ENCODE measurements at places on chromosomes 1 and 21.

DNA sequence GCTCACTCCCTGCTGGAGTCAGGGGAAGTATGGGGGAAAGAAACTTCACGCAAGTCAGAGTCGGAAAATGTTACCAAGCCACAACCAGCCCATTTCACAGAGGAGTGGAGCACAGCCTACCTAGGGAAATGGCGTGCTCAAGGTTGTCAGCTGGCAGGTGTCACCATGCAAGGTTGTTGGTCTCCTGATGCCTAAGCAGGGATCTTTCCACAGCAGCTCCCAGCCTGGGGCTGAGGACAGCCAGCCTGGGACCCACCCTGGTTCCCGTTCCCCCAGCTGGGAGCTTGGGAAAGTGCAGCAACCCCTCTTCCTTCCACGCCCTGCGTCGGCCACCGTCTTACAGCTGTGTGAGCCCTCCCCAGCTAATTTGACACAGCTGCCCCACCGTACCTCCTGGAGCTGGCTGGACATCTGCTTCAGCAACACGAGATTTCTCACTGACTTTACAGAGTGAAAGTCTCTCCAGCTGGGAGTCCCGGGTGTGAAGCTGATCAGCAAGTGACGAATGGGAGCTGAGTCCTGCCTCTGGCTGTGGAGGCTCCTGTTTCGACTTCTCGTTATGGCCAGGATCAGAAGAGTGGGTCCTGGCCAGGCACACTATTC is 224.6 kb upstream of the RAB4A start:
- DNase-seq: no peak

DNA sequence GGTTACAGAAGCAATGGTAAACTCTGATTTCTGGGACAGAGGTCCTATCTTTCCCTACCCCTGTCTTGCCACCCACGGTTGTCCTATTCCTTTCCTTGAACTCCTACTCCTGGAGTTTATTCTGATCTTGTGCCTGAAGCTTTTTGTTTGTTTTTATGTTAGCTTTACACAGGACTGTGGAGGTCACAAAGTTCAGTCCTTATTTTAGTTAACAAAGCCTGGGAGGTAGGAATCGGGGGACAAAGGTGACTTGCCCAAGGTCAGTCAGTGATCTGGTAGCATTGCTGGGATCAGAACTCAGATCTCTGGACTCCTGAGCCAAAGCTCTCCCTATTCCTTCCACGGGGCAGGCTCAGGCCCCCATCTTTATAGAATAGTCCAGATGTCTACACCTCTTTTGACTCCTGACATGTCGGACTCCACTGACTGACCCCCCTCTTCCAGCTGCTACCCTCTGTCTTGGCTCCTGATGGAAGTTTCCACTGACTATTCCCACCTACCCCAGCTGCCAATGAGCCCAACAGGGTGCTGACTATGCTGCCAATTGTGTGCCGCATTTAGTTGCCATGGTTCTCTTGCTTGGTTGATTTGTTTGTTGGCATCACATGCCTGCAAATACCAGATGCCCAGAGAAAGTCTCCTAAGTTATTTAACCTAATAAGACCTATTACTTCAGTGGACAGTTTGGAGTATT is 9.9 kb downstream of the F5 start:
- no peak for DNase-seq

DNA sequence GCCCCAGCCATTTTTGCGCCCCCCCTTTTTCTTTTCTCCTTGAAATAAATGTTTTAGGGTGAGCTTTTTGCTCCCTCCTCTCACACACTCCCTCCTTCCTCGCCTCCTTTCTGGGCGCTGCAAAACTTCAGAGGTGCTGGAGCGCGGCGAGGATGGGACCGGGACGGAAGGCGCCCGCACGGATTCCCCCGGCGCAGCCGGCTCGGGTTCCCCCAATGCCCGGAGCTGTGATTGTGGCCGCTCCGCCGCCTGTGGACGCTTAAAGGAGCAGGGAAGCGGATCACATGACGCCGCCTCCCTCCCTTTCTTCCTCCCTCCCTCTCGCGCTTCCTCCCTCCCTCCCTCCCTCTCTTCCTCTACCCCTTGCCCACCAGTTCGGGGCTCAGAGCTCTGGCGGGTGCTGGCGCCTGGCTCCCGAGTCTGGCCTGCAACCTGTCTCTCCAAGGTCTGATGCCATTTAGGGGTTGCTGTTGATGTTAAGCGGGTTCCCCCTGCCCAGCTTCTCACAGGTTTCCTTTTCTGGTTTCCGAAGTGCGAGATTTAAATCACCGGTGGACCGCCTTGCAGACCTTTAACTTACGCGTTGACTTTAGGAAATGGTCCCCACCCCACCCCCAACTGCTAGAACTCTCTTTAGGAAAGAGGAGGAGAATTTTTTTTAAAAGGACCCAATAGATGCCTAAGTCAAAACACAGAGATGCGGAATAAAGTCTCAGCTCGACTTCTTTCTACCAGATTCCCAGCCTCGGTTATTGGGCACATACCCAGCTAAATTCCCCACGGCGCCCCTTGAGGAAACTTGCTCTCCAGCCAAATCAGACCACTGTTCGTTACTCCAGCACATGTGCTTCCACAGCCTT is at the start of gene WLS:
Gene WLS (minus strand): TSS at position 235 of the 860 bp plus-strand sequence. CDS start 224 bp downstream, at position 11.
- DNase-seq: peak; percentile 53

DNA sequence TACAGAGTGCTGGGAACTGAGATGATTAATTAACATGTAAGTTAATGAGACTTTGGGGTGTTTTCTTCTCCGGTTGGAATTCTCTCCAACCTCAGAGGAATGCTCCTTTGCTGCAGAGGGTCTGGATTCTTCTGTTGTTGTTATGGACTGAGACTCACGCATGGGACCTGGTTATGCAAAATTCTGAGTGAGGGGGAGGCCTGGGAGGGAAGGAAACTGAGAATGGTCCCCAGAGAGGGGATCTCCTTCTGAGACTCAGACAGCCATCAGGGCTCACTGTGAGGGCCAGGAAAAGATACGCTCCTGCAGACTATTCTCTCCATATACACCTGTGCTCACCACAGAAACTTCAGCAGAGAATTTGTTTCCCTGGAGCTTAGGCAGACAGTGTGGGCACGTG is 56.3 kb downstream of the HTR6 start:
- no peak for DNase-seq

DNA sequence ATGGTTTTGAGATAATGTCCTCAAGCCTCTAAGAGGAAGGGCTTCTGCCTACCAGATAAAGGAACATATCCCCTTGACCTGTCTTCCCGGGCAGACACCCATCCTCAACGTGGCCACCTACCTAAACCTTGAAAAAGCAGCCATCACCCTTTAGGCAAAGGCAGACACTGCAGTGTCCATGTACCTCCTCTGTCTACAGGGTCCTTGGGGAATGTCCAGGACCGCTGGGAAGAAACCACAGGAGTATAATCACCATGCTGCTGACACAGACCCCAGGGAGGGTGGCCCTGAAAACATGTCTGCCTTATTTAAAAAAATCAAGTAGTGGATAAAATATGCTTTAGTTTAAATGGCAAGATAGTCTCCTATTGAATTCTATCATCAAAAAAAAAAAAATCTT is 16.6 kb downstream of the BCAR3 start:
- DNase-seq: no peak

GRCh38 chr1:86960548-86960947 is 46.1 kb downstream of the HS2ST1 start:
- DNase-seq: no peak

DNA sequence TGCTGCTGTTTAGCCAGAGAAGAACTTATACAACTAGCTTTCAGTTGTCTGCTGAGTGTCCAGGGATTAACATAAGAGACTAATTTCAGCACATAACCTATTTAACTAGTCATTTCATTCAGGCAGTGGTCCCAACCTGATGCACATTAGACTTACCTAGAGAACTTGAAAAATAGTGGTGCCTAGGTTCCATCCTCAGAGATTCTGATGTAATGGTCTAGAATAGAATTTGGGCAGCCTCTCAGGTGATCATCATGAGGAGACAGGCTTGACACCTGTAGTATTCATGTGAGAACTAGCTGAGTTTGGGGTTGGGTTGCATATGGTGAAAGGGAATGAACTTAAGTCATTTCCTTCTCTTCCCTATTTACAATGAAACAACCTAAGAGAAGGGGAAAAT is 24.8 kb downstream of the CNST start:
- DNase-seq: no peak

DNA sequence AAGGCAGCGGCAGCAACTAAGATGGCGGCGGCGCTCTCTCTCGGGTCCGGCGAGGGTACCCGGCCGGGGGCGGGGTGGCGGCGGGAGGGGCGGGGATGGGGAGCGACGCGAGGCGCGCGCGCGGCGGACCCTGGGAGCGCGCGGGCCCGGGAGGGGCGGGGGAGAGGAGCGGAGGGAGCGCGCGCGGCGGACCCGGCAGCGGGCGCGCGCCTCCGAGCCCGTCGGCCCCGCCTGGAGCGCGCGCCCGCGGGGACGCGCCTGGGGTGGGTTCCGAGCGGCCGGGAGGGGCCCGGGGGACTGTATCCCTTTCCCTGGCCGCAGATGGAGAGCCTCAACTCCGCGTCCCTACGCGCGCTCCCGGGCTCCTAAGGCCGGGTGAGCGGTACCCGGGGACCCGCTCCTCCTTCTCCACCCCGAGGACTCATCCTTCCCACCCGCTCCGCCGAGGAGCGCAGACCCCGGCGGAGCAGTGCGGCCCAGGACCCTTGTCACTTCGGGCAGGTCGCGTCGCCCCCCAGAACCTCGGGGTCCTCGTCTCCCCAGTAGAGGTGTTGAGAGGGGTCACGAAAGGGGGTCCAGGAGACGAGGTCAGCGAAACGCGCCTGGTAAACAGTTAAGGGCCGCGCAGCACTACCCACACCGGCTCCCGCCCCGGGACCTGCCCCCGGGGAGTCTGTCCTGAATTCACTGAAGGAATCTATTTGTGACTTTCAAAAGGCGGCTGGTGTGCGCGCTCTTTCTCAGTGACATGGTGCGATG is at the start of gene CLSTN1:
Gene CLSTN1 (minus strand): TSS at position 23 of the 759 bp plus-strand sequence. CDS start 232 bp downstream, outside the sequence.
- DNase-seq: peak; percentile 36

GRCh38 chr1:165630629-165631341 is at the start of gene MGST3:
TSS of gene MGST3 (plus strand) at chr1:165631234. CDS start at chr1:165649848, 18,614 bp downstream.
- peak; percentile 84 for DNase-seq

DNA sequence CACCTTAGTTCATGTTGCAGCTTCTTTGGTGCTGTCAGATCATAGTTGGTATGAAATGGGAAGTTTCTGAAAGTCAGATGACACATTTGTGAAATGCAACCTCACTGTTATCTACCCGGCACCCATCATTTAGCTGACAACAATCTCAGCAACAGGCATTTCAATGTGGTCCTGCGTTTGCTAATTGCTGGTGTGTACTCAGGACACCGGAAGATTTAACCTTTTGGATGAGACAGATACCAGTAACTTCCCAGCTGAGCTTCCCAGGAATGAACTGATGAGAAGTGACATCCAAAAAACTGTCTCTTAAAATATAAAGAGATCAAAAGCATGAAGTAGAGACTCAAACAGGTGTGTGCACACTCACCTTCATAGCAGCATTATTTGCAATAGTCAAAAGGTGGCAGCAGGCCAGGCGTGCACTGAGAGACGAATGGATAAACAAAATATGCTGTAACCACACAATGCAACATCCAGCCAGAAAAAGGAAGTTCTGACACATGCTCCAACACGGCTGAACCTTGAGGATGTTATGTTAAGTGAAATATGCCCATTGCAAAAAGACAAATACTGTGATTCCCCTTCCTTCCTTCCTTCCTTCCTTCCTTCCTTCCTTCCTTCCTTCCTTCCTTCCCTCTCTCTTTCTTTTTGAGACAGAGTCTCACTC is 7.9 kb upstream of the CLDN14 start:
- peak; percentile 70 for DNase-seq

DNA sequence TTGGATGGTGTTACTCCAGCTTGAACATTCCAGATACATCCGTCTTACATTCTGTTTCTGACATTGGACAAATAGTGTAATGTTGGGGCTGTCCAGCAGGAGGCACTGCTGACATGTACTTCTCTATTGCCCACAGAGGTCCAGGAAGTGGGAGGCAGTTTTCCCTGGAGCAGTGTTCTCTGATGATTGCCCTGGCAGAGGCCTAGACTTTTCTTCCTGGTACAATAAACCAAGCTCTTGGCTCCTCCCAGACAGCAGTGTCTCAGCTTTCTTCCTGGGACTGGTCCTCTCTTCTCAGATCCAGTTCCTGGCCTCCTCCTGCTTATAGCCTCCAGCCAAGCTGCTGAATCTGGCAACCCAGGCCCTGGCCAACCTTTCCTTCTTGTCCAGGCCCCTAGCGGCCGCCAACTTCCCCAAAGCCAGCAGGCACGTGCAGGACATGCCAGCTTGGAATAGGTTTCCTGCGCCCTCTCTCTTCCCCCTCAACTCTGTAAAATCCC is 14.9 kb upstream of the IFNLR1 start:
- DNase-seq: peak; percentile 59

DNA sequence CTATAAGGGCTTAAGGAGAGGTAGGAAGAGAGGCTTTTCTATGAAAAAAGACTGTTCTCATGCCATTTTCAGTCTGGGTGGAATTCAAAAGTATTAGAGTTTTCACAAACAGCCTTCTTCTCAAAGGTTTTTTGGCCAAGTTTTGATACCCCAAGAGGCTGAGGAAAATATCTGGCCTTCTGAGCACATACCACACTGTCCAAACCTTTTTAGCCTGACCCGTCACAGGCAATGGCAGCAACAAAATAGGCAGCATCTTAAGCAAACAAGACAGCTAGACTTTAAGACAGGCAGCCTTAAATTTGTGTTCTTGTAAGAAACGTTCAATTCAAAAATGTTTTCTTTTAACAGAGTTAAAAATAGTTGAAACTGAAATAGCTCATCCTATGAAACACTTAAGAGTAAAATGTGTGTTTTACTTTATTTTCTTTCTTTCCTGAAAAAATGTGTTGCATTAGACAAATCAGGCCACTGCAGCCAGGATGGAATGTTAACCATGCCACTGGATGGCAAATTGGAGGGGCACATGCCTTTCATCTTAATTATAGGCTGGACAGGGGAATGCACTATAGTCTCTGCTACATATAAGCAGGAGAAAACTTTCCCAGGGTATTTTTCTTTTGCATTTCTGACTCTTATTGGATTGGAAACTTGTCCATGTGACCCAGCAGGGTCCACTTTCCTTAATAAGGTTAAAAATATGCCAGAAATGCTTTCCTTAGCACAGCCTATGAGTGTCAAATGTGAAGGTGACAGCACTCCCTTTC is 315.0 kb downstream of the TGFB2 start:
- no peak for DNase-seq

GRCh38 chr1:152901631-152902030 is 6.7 kb upstream of the IVL start:
- no peak for DNase-seq

- no peak for DNase-seq
Measured at GRCh38 chr1:42960566-42961311, 2.1 kb upstream of the SLC2A1 start.

DNA sequence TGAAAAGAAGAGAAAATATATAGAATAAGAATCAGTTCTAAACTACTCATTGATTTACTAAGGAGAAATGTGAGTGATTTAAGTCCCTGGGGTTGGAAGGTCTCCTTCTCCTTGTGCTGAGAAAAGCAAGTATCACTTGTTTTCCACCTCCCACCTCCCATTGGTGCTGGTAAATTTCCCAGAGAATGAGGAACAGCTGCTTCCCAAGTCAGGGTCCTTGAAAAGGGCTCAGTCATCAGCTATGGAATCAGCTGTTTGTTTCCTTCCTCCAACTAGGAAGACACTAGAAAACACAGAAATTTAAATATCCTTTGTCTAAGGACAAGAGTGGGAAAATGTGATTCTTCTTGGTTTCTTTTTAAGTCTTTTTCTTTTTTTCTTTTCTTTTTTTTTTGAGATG is 131.3 kb upstream of the C1orf21 start:
- no peak for DNase-seq

Measured in NCI-H2029 treated with DMSO at 0.1 percent for 48 hours (cell line).